Activated CD4-positive, alpha-beta T cell treated with anti-CD3 and anti-CD28 coated beads, Interleukin-2, amount 50 U/mL, for 48 hours (primary cell): ENCODE measurements at places on chromosomes 7 and 10.

GRCh38 chr10:44020322-44021111 is 364.4 kb downstream of the CXCL12 start:
- no peak for DNase-seq

DNA sequence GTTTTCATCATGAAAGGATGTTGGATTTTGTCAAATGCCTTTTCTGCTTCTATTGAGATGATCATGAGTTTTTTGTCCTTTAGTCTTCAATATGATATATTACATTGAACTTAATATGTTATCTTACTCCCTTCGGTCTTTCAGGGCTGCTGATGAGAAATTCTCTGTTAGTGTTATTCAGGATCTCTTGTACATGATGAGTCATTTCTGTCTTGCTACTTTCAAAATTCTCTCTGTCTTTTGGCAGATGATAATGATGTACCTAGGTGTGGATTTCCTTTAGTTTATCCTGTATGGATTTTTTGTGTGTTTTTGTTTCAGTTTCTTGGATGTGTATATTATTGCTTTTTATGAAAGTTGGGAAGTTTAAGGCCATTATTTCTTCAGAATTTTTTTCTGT is 320.9 kb upstream of the NPSR1 start:
- no peak for DNase-seq

DNA sequence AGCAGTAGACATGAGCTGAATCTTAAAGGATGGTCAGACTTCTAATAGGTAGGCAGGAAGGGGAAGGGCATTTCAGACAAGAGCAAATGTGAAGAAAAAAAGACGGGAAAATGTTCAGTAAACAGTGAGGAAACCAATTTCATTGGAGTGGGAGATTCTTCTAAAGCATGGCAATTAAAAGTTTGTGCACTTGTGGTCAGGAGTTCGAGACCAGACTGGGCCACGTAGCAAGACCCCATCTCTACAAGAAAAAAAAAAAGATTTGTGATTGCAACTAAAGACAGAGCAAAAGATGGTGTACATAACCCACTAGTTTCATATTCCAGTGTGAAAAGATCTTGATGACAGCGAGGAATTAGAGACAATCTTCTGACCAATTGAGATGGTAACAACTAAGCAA is 41.7 kb downstream of the CCDC71L start:
- DNase-seq: no peak

DNA sequence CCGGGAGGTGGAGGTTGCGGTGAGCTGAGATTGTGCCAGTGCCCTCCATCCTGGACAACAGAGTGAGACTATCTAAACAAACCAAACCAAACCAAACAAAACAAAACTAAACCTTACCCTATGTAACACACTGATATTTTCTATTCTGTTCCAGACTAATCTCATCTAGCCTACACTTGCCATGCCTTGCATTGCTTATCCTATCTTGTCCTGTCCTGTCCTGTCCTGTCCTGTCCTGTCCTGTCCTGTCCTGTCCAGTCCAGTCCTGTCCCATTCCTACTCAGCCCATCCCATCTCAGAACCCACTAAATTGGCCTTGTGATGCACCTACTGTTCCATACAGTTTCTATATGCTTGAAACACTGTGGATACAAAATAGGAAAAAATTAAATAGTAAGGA is 64.7 kb upstream of the HDAC9 start:
- no peak for DNase-seq
